ENCODE measurements at places on chromosomes 2 and 18.

DNA sequence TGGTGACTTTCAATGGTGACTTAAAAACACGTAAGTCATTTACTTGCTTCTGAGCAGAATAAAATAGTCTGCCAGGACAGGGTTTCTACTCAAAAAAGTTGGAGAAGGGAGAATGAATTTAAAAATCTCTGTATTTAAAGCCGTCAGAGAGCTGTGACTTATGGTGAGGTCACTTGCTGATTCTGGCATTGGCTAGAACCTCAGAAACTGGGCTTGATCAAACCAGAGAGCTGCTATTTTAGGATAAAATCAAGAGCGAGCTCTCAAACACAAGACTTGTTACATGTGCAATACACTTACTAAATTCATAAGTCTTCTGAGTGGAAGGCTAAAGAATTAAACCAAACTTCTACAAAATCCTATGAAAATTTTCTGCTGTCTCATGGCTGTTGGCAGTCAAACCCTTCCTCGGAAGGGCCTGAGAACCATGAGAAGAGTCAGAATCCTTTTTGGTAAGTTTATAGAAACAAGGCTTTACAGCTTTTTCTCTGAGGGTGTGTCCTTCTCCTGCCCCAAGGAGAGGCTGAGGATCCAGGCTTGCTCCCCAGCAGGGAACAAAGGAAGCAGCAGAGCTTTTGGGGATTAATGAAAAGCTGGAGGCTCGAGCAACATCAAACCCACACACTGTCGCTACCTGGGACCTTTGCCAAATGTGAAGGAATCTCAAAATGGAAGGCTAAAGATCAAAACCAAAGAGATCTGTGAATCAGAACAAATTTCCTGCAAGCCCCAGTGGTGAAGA lies 816.4 kb downstream of the SOCS6 start:
- DNase-seq, result peak; percentile 6

- no peak for DNase-seq
Observed at GRCh38 chr18:21575656-21576055, 24.8 kb downstream of the ESCO1 start.

GRCh38 chr2:118539290-118539689 lies 308.2 kb downstream of the EN1 start:
- peak; percentile 26 for DNase-seq

DNA sequence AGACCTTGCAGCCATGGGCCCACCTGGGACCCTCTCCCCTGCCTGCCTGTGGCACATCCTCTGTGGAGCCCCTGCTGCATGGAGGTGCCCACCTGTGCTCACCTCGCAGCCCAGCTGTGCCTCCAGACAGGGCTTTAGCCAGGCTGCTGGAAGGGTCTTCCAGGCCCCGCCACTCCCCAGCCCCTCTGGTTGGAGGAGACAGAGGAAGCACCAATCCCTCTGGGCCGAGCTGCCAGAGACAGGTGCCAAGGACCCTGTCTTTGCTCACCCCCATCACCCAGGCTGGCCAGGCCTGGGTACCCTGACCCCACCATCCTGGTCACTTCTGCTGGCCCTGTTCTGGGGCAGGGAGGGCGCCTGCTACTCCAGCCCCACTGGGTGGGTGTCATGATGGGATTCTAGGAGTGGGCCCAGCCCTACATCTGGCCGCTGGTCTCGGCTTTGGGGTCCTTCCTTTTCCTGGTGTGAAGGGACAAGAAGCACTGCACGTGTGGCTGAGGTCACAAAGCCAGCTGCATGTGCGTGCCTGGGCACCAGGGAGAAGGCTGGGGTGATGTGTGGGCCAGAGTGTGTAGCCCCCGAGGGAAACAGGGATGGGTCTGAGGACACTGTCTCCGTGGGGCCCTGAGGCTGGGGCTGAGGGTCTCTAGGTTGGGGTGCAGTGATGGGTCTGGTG lies 9.3 kb upstream of the NEU4 start:
- DNase-seq, result no peak

- no peak for DNase-seq
Observed at GRCh38 chr2:172860336-172860707, 124.7 kb downstream of the RAPGEF4 start.

DNA sequence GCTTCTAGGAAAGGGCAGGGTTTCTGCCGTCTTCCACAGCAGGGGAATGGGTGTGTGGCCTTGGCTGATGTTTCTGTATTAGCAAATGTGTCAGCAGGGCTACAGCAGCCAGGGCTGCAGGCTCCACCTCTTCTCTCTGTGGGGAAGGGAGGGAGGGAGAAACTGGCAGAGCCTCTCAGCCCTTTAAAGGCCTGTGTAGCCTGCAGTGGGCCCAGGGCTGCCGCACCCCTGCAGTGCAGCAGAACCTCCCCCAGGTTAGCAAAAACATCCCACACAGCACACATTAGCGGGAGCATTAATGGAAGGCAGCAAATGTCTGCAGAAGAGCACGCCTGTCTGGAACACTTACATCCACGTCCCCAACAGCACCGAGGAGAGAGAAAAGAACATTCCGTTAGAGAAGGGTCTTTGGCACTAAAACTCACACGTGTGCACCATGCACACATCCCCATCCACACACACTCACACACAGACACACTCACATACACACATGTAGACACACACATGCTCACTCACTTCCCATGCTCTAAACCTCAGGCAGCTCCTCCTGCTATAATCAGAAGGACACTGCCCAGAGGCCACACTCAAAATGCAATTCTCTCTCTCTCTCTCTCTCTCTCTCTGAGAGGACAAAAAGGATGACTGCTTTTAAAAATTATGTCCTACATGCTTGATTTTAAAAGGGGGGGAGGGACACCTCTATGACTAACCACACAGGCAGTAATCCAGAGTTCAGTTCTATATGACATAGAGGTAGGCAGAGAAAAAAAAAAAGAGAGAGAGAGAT lies 24.1 kb downstream of the MRPL35 start:
- peak; percentile 64 for DNase-seq
